Testis (tissue), 5 donors: ENCODE measurements at places on chromosomes 6 and 20. TPM values are rescaled to one million over a fixed set of nuclear protein-coding genes. Genes with fewer than 3 reads are reported as not detected.

- no peaks in the 10 kb centered on the region for H3K4me1 ChIP-seq
- no peaks in the 10 kb centered on the region for H3K36me3 ChIP-seq
- DNase-seq = no peak
- no peak overlapping the region for H3K4me3 ChIP-seq
- H3K27ac ChIP-seq = no peak overlapping the region
These were observed 17.0 kb upstream of the STX16 start for GRCh38 chr20:58634059-58634458.

GRCh38 chr20:48377940-48378339 lies 449.9 kb downstream of the PREX1 start:
- no peaks in the 10 kb centered on the region for H3K27me3 ChIP-seq
- no peak overlapping the region for H3K4me3 ChIP-seq
- no peaks in the 10 kb centered on the region for H3K4me1 ChIP-seq
- no peak overlapping the region for H3K27ac ChIP-seq
- DNase-seq = no peak
- H3K36me3 ChIP-seq = no peaks in the 10 kb centered on the region

The ZNF831 gene
- 4.0 TPM for total RNA-seq

The YTHDF1 gene
- 56.9 TPM for total RNA-seq

- DNase-seq = no peak
- H3K4me1 ChIP-seq = no peaks in the 10 kb centered on the region
- H3K27ac ChIP-seq = no peak overlapping the region
- H3K27me3 ChIP-seq = no peaks in the 10 kb centered on the region
- H3K4me3 ChIP-seq = no peak overlapping the region
These were observed 56.3 kb downstream of the HLA-DPB1 start for GRCh38 chr6:33132081-33132524.
